ENCODE measurements at places on chromosomes 5 and 9.
A peak's percentile ranks its signal among the peaks of the same experiment; 100 is the strongest.

- DNase-seq: no peak
Measured at GRCh38 chr9:124248960-124249359, 8.8 kb upstream of the NEK6 start.

DNA sequence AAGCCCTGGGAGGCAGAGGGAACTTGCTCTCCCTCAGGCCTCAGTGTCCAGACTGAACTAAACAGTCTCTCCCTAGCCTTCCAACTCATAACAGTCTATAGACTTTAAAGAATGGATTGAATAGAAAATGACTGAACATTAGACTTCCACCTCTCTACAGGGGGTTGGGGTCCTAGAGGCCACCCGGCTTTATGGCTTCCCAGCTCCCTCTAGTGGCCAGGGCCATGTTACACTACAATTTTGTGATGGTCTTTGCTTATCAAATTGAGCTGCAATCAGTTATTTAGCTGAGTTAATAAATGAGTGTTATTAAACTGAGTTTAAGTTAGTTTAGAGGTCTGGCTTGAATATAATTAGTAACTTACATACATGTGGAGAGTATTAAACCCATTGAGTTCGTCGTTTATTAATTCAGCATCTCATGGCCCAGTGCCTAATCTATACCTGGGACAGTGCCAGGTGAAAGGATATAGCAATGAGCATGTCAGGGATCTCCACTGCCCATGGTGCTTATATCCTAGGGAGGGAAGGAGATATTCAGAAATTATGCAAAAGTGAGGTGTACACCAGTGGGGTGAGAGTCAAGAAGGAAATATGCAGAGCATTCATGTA lies 105.2 kb downstream of the SH3TC2 start:
- peak; percentile 60 for DNase-seq

DNA sequence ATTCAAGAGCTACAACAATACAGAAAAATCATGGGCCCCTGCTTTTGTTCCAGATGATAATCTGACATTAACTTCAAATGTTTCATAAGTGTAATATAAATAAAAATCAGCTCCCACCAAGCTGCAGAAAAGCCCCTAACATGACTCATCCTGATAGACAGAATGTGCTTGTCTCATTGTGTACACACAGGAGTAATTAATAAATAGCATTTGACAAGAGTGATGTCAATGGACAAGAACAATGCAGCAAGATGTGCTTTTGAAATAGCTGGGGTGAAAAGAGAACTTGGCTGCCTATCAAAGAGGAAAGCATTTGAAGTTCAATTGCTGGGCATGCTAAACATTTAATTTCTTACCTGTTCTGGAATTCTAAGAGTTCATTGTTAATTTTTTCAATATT lies 79.2 kb downstream of the DNAH5 start:
- no peak for DNase-seq

- DNase-seq: peak; percentile 52
Measured at GRCh38 chr5:1105350-1106265, 6.3 kb downstream of the SLC12A7 start.

DNA sequence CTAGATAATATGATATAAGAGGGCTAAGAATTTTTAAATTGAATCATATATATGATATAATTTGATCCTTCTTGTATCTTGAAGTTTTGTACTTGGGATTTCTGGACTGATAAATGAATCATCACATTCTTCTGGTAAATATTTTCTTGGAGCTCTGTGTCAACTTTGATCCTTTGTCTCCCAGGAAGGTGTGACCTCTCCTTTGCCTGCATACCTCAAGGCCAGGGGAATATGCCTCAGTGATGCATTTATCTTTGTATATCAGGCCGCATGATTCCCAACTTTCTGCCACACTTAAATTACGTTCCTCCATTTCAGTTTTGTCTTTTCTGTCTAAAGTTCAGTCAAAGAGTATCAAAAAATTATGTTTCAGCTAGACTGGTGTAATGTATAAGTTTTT lies 101.2 kb downstream of the NLN start:
- no peak for DNase-seq

- DNase-seq: no peak
Measured at GRCh38 chr9:20722221-20722620, 38.2 kb downstream of the FOCAD start.

- no peak for DNase-seq
Measured at GRCh38 chr5:94445726-94446125, 172.7 kb downstream of the KIAA0825 start.

DNA sequence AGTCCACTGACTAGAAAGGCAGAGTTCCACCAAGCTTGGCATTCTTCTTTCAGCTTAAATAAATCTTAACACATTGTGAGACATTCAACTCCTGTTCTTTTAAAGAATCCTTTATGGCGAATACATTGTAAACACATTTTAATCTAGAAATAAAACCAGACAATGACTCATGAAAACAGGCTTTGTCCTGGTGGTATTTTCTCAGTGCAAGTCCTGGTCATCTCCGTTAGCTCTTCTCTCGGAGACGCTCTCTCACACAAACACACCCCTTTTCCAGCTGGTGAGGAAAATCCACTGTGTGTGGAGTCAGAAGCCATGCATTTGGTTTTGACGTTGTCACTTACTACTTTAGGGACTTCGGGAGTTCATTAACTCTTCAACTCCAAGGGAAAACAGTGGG lies 140.4 kb downstream of the AUH start:
- DNase-seq: no peak

GRCh38 chr5:179864686-179865085 lies 6.1 kb upstream of the MRNIP start:
- DNase-seq: no peak

GRCh38 chr9:27340285-27340674 lies 43.3 kb upstream of the EQTN start:
- DNase-seq: no peak

GRCh38 chr5:116455061-116455460 lies 119.6 kb downstream of the SEMA6A start:
- no peak for DNase-seq

- DNase-seq: no peak
Measured at GRCh38 chr5:157348049-157348400, 82.1 kb downstream of the CYFIP2 start.

Measured in CD4-positive, alpha-beta T cell treated with Interleukin-12 subunit alpha and Interleukin-12 subunit beta, for 1 hour (primary cell).